ENCODE measurements at places on chromosomes 1 and 21.

DNA sequence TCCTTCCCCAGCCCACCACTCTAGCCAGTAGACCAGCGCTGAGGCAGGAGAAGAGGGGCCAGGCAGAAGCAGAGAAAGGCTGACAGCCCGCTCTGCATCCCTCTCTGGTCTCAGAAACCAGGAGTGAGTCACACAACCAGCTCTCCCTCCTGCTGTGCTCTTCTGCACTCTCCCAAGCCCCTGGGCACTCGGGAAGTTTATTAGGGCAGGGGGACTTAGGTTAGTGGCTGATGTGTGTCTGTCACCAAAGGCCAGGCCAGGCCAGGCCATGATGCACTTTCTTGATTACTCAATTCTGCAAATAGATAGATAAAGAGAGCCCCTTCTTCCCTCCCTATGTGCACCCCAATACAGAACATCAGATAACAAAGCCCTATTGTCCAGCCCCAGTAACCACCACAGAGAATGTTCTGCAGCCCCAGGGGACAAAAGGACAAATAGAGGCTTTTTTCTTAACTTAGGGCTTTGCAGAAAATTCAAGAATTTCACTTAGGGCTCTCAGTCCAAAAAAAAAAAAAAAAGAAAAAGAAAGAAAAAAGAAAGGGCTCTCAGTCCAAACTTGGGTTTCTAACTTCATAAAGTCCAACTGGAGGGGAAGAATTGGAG lies 52.9 kb upstream of the CNTN2 start:
- DNase-seq, result no peak

DNA sequence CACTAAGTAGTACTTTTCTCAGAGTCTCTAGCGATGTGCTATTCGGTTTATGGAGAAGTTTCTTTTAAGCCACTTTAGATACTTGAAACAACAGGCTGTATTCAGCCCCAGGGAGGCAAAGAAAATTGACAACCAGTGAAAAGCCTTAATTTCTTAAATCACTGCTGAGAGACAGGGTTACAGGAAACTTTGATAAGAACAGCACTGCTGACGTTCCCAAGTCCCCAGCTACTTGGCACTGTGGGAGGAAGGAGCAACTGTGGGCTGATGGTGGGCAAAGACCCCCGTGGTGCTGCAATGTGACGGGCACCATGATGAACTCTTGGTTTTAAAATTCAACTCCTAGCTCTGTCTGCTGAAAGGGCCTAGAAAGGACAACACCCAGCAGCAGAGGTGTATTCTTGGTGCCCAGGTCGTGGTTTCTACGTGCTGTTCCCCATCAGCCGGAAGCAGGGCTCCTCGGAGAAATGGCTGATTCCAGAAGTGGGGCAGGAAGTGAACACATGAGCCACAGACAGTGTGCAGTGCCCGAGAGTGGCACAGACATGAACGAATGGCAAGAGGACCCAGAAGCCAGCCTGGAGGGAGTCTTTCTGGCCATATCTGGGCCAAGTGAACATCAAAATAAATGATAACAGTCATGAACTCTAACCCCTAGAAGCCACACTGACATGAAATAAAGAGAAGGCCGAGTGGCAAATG lies 5.3 kb downstream of the PTTG1IP start:
- peak; percentile 52 for DNase-seq

DNA sequence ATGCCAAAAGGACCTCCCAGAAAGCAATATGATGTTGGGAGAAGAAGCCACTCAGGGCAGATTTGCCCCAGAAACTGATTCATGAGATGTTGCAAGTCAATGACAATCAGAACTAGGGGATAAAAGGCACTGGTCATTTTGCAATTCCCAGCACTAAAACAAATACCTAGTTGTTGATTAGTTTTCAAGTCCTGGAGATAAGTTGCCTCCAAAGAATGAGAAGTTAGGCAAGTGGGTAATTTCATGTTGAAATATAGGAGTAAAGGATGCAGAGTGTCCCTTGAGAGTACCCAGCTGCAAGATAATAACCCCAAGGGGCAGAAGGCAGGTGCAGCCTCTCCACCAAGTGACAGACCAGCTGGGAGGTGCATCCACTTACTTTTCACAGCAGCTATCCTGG lies 363.6 kb downstream of the PBX1 start:
- DNase-seq, result no peak

GRCh38 chr1:19723874-19724273 lies 59.2 kb downstream of the HTR6 start:
- DNase-seq, result no peak

GRCh38 chr1:31885851-31886250 lies 52.3 kb downstream of the PTP4A2 start:
- no peak for DNase-seq
